ENCODE measurements at places on chromosomes 5 and 9.
A peak's percentile ranks its signal among the peaks of the same experiment; 100 is the strongest.

GRCh38 chr9:137083394-137084004 lies 3.3 kb upstream of the MAN1B1 start:
- DNase-seq, result peak; percentile 98

GRCh38 chr9:113636165-113636564 lies 172.6 kb downstream of the RGS3 start:
- no peak for DNase-seq

GRCh38 chr5:87900419-87900818 lies 368.2 kb downstream of the TMEM161B start:
- no peak for DNase-seq

DNA sequence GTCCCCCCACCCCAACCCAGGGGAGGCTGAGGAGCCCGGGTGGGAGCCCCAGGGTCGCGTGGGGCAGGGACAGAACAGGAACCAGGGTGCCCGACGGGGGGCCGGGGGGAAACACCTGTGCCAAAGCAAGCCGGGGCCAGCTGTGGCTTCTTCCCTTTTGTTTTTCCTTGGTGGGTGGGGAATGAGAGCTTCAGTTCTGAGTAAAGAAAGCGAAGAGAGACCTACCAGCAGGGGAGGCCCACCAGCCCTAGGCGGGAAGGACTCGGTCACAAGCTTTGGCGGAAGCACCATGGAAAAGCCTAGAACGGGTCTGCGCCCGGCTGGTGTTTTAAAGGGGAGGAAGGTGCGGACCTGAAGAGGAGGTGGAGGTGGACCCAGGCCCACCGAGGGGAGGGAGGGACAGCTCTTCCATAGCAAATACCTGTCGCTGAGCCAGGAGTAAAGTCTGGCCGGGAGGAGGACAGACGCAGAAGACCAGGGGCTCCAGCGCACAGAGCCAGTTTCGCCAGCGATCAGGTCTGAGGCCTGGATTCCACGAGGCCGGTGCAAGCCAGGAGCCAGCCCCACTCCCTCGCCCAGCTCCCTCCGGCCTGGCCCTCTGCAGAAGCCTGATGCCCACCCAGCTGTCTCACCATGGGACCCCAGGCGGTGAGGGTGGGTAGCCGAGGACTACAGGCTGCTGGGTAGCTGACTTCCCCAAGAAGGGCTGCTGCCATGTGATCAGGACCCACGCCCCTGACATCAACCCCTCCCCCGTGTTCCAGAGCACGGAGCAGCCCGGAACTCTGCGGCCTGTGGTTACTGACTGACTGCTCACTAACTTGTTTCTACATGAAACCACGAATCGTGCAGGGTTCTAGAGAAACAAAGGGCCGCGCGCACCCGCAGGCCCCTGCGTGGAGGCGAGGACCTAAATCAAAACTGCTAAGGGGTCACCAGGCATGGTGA lies 849 bp upstream of the MGAT1 start:
- DNase-seq, result peak; percentile 16

- no peak for DNase-seq
Observed at GRCh38 chr9:69442486-69442885, 117.5 kb downstream of the ENTREP1 start.

DNA sequence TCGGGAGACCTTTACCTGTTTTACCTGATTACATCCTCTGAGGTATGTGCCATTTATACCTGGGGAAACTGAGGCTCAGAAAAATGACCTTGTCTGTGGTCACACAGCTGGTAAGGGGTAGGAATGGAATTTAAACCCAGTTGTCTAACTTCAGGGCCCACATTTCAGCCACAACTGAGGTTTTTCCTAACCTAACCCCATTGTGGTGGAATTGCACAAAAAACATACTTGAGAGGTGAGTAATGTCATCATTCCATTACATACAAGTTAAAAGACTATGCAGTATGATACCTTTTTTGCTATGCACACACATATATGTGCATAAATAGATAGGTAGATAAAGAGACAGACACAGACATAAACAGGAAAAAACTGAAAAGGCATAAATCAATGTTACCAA lies 14.1 kb downstream of the FGF1 start:
- DNase-seq, result peak; percentile 73

DNA sequence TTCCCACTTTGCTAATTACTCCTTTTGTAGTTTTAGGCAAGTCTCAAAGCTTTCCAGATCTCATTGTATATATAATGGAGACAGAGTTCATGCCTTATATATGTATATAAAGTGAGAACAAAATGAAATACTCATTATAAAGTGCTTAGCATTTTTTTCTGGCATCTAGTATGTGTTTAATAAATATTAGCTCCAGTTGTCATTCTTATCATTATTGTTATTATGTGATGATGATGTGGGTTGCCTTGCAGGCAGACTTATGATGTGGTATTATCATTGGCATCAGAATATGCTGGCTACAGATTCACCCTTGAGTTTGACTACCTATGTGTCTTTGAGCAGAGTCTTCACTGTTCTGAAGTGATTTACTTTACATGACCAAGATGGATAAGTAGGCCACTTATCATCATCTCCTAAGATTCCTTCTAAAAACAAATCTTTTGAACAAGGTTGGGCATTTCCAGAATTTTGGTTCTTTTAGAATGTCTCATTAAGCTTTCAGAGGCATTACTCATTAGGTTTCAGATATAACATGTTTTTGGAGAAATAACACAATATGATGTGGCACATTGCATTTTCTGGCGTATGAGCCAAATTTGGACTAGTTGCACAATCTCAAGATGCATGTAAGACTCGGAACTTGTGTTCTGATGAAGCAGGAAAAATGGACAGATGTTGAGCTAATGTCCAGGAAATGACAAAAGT lies 145.6 kb upstream of the TNC start:
- DNase-seq, result peak; percentile 75

GRCh38 chr9:133880851-133881661 lies 111.1 kb downstream of the VAV2 start:
- no peak for DNase-seq

GRCh38 chr5:16707869-16708192 lies 91.0 kb upstream of the RETREG1 start:
- no peak for DNase-seq

DNA sequence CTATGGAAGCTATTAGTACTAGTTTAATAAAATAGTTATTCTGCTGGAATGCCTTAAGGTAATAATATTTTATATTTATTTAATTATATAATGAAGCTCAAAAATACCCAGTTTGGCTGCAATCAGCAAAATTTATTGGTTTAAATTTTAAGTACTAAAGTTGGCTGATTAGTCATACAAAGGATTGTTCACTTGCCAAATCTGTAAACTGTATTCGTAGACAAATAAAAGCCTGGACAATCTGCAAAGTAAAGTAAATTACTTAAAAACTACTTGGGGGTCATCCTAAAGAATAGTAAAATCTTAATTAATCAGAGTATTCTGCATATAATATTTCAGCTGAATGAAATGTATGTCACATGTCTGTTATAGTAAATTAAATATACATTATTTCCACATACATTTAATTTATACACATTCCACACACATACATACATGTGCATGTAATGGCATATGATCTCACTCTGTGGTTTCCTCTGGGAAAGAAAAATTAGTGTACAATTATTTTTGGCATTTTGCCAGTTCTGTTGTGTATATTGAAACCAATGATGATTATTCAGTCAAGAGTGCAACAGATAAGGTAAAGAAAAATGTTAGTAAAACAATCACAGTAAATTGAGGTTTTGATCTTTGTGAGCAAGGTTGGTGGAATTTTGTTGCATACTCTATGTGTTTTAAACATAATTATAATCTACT lies 455.9 kb downstream of the CDH9 start:
- no peak for DNase-seq

DNA sequence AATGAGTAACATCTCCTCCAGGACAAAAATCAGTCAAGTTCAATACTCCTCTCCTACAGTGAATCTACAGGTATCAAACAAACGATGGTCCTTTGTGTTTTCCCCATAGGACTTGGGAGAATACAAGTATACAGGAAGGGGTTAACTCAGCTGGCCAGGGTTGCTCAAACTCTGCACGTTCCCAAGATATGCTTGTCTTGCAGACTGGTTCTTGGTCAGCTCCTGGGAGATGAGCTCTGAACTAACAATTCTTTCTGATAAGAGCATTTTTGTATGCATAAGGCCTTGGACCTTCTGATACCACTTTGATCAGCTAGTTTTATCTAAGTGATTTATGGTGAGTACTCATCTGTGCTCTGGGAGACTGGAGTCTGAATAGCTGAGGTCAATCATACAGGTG lies 42.1 kb downstream of the LOX start:
- DNase-seq, result no peak

DNA sequence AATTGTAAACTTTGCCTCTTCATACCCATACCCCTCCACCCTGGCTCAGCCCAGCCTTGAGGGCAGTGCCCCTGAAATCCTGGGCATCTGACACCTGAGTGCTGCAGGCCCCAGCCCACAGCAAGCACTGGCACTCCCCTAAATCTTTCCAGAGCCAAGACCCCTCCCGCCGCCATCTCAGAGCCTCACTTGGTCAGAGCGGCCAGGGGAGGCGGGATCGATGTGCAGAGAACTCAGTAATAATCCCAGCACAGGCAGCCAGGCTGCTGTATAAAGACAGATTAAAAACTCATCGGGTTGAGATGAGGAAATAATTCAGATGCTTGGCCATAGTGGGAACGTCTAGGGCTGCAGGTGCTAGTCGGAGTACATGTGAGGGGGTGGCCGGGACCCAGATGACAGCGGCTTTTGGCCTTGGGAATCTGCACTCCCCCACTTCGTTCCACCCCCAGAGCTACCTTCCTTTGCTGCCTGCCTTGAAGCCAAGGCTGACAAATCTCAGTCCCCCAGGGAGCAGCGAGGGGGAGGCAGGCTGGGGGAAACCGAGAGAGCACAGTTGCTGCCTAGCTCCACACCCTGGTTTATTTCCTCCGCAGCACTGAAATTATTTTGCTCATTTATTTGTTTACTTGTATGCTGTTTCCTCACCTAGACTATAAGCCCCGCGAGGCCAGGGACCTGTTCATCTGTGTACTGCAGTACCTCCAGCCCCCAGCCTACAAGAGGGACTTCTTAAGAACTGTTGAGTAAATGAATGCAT lies 19.5 kb upstream of the ARAP3 start:
- no peak for DNase-seq

- peak; percentile 42 for DNase-seq
Observed at GRCh38 chr5:107673039-107673367, 2.3 kb upstream of the EFNA5 start.

Measured in EL (cell line).